ENCODE measurements at places on chromosomes 7 and 10.

DNA sequence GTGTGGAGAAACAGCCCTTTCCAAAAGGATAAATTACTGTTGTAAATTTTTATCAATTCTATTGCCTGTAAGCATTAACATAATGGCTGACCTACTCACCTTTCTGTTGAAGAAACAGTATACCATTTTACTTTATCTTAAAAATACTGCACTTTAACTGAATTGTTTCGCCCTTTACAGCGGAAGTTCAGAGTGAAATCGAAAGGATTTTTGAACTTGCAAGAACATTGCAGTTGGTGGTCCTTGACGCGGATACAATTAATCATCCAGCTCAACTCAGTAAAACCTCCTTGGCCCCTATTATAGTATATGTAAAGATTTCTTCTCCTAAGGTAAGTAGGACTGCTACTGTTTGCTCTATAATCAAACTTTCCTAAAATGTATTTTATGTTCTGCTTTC is 117.5 kb downstream of the NSUN6 start:
- DNase-seq: no peak

DNA sequence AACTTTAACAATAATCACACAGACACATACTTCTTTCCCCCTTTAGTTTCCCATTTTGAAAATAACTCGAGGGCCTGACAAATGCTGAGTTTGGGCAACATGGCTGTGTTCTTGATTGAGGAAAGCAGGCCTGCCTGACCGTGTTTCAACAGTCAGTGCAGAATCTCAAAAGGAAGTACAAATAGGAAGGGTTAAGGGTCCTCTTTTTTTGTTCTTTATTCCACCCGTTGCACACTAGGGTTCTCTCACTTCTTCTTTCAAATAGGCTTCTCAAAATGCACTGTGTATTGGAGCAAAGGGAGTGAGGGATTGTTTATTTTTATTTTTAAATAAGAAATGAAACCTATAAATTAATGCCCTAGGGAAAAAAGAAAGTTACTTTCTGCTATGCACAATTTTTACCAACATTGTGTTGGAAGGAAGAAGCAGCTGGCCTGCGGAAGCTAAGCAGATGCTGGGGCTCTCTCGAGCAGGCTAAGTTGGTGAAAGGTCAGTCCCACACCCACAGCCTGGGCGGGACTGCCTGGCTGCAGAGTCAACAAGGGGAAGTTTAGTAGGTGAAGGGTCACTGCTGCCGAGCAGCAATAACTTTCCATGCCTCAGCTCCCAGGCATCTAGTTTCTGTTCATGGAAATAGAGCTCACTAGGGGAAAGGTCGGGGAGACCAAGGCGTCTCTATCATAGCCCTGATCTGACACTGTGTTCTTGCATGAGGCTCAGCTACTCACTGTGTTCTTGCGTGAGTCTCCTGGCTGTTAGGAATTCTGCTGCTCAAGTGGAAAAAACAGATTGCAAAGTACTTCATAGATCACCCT is 12.2 kb upstream of the PDK4 start:
- DNase-seq: no peak

- no peak for DNase-seq
Observed at GRCh38 chr10:50027195-50027594, 39.0 kb downstream of the AGAP6 start.

DNA sequence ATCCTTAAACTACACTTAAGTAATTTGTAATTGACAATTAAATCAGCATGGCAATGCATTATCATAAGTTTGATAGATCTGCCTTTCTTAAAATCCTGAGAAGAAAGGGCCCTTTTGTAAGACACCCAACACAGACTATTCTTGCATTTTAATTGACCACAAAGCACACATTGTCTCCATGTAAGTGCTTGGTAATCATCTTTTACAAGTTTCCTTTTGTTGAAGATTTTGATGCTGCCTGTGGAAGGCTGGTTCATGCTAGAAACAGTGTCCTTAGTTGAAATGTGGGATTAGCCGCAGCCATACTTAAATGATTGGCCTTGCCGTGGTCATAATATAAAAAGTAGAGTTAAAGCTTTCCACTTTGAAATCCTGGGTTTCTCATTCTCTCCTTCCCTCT is 32.3 kb upstream of the CELF2 start:
- DNase-seq: no peak

GRCh38 chr10:75228834-75229233 is 6.9 kb downstream of the COMTD1 start:
- no peak for DNase-seq

GRCh38 chr7:106870983-106871410 is 5.9 kb downstream of the PIK3CG start:
- no peak for DNase-seq

DNA sequence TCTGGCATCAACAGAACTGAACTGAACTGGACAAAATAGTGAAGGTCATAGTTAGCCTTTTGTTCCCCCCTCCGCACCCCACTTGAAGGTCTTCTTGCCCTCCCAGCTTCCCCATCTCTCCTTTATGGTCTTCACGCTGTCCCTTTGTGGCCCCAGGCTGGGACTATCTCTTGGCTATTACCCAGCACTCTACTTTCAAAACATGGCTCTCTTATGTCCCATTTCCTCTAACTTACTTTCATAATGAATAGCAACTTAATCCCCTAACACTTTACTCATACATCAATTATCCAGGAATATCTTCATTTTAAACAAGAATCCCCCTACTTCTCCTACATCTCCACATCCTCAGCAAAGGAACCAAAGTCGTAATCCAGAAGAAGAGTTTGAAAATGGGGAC is 135.3 kb upstream of the ITGB1 start:
- DNase-seq: no peak

DNA sequence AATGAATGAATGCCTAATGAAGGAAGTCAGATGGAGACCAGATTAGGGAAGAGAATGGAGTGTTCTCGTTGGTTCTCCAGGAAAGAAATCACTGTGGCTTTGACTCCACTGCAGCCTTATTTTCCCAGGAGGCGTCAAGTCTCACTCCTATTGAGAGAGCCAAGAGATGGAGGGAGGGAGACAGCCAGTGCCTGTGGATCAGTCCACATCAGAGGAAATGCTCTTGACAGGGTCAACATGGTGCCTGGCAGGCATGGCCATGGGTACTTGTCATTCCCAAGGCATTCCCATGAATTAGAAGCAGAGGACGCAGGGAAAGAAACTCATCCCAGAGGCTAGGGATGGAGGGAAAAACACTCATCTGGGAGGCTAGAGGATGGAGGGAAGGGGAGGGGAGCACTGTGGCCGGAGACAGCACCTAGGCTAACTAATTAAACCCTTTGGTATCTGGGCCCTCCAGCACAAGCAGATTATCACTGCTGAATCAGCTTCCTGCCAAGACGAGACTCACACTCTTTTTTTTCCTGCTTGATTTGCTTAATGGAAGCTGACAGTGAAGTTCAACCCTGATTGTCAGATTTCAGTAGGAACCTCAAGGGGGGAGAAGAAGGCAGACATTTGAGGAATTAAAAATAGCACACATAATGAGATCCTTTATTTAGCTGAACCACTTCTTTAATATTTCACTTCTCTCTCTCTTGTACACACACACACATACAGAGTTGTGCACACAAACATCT is 1233.2 kb upstream of the AUTS2 start:
- no peak for DNase-seq

- DNase-seq: no peak
Observed at GRCh38 chr7:21414795-21415393, 13.0 kb upstream of the SP4 start.

DNA sequence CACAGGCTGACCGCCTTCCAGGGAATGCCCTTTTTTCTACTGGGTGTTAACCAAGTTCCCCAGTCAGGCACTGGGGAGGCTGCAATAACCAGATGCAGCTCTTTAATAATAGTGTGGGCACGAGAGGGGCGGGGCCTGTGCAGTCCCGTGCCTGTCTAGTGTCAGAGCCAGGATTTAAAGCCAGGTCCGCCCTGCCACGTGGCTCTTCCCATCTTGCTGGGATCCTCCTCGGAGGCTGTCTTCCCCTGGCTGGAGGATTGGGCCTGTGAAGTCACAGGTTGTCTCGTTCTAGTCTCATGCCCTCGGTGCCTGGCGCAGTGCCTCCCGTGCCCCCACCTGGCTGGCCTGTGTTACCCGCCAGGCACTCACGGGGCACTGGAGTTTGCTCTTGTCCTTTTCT is 25.2 kb downstream of the TMEM120A start:
- DNase-seq: no peak

GRCh38 chr10:77628906-77629730 is 8.5 kb downstream of the KCNMA1 start:
- no peak for DNase-seq

DNA sequence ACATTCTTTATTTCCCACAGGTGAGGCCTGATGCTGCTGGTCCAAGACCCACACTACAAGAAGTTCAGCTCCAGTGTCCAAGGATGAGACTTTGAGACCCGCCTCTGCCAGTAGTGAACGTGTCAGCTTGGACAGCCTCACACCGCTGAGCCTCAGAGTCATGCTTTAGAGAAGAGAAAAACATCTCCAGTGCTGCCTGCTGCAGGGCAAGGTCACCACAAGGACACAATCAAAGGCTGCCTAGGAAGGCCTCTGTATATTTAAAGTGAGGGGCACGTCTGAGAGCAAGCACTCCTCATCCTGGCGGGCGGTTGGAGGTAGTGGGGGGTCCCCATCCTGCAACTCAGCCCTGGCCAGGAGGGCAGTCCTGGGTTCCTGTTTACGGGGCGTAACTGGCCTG is 19.3 kb downstream of the FGFR2 start:
- DNase-seq: no peak

DNA sequence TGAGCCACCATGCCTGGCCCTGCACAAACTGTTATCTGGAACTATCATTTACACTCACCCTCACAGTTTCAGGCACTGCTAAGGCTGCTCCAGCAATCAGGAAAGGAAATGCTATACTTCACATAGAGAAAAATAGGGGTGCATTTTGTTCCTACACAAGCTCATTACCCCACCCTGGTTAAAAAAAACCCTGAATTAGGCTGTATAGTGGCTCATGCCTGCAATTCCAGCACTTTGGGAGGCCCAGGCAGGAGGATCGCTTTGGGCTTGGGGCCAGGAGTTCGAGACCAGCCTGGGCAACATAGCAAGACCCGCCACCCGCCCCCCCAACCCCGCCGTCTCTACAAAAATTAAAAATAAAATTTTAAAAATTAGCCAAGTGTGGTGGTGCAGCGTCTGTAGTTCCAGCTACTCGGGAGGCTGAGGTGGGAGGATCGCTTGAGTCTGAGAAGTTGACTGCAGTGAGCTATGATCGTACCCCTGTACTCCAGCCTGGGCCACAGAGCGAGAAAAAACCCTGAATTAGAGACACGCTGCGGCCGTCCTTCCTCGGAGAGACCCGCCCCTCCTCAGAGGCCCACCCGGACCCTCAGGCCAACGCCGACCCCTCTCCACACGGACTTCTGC is 539 bp downstream of the PTCD1 start:
- DNase-seq: no peak

GRCh38 chr10:120328647-120329046 is 128.4 kb upstream of the PLPP4 start:
- DNase-seq: no peak

DNA sequence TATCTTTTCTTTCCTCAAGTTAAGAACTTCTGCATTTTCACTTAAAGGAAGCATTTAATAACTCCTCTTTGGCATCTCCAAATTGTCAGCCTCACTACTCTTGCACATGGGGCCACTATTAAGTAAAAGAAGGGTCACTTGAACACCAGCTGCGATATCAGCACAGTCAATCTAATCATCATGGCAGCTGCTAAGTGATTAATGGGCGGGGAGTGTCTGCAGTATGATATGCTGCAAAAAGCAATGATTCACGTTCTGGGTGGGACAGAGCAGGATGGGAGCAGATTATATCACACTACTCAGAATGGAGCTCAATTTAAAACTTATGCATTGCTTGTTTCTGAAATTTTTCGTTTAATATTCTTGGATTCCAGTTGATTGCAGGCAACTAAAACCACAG is 447.4 kb upstream of the PFKP start:
- no peak for DNase-seq

GRCh38 chr10:47286591-47287315 is 13.2 kb upstream of the GDF10 start:
- no peak for DNase-seq

GRCh38 chr10:102645741-102646609 is 1.7 kb downstream of the TRIM8 start:
- DNase-seq: peak; percentile 66

GRCh38 chr10:6337382-6337781 is 134.7 kb downstream of the PFKFB3 start:
- DNase-seq: no peak

DNA sequence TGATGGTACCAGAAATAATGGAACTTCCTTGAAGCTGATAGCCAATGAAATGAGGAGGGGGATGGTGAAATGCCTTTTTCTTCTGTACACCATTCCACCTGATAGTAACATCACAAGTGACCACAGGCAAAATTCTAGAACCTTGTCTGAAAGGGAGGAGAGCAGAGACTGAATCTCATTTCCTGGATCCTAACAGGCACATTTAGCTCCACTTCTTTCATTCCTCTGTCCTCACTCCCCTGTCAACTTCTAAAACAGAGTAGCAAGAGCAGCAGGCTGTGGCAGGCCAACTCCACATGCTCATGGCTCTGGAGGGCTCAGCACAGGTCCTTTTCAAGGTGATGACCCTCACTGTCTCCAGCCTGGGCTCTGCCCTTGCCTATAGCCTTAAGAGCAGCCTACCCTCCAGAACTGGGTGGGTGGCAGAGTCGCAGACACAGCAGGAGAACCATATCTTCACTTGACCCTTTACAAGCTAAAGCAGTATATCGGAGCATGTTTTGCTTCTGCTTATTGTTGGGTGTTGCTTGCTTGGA is at the start of gene LRRC18:
Gene LRRC18, minus strand, starts transcription at position 51 of the 536 bp plus-strand sequence. CDS start 25,685 bp downstream, outside the sequence.
- no peak for DNase-seq

DNA sequence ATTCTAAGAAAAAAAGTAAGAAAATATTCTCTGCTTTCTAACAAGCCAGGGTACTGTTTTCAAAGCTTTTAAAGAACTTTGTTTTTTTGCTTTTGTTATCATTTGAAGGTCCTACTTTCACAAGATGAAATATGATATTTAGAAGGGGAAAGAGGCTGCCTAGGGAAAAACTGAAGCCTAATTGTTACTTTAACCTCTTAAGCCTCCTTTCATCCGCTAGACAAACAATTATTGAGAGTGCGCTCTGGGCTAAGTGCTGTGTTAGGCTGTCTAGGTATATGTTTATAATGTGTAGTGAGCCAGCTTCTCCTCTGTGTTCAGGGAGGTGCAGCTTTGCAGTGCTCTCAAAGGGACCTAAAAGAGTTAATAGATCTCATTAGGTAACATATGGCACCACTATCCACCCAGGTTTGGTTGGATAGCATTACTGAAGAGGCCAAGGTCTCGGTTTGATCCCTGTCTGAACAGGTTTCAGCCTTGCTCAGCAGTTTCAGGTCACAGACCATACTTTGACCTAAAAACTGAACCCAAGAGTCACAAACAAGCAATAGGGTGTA is 17.9 kb downstream of the PDK4 start:
- no peak for DNase-seq

Data from stimulated activated CD4-positive, alpha-beta T cell treated with anti-CD3 and anti-CD28 coated beads, Interleukin-15, amount 100 ng/mL, for 48 hours (primary cell).